ENCODE measurements at places on chromosomes 11 and 22. TPM values are rescaled to one million over a fixed set of nuclear protein-coding genes. Genes with fewer than 3 reads are reported as not detected.

FOLR2 gene
- polyA plus RNA-seq: not detected

CRYAB gene
- polyA plus RNA-seq: not detected

BCR gene
- polyA plus RNA-seq: 6.1 TPM

CNGA4 gene
- polyA plus RNA-seq: not detected

- H3K4me1 ChIP-seq: no peaks in the 10 kb centered on the region
- no peak overlapping the region for H3K27ac ChIP-seq
- DNase-seq: no peak
- peaks cover 8% of the 10 kb centered on the region for H3K36me3 ChIP-seq
Measured at GRCh38 chr11:2675540-2675939, 24.3 kb downstream of the KCNQ1OT1 start.

- no peak overlapping the region for H3K27ac ChIP-seq
- H3K36me3 ChIP-seq: no peaks in the 10 kb centered on the region
- no peak overlapping the region for H3K4me3 ChIP-seq
- no peak for DNase-seq
Measured at GRCh38 chr22:25558341-25558740, 6.1 kb upstream of the GRK3 start.

DNA sequence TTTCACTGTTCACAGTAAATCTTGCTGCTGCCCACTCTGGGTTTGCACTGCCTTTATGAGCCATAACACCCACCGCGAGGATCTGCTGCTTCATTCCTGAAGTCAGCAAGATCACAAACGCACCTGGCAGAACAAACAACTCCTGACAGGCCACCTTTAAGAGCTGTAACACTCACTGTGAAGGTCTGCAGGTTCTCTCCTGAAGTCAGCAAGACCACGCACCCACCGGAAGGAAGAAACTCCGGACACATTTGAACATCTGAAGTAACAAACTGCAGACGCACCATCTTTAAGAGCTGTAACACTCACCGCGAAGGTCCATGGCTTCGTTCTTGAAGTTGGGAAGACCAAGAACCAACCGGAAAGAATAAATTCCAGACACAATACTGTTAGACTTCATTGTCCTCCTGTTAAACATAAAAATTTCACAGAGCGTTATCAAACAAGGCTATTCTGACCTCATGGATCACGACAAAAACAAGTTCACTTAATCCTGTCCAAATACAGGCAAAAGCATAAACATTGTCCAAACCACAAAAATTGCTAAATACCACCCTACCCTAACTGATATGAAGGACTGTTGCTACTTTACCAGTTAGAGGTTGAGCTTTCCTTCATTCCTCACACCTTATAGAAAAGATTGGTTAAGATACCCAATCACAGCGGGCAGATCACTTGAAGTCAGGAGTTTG, 3.0 kb upstream of the CCDC117 start:
- no peak overlapping the region for H3K27ac ChIP-seq
- H3K36me3 ChIP-seq: no peaks in the 10 kb centered on the region
- peaks cover 11% of the 10 kb centered on the region for H3K4me1 ChIP-seq
- H3K27me3 ChIP-seq: no peaks in the 10 kb centered on the region
- no peak for DNase-seq
- H3K4me3 ChIP-seq: no peak overlapping the region

GRCh38 chr22:43994416-43994815, 29.7 kb upstream of the PARVB start:
- H3K27me3 ChIP-seq: no peaks in the 10 kb centered on the region
- no peak overlapping the region for H3K27ac ChIP-seq
- H3K36me3 ChIP-seq: no peaks in the 10 kb centered on the region
- no peak overlapping the region for H3K4me3 ChIP-seq
- no peak for DNase-seq
- peaks cover 6% of the 10 kb centered on the region for H3K4me1 ChIP-seq

DNA sequence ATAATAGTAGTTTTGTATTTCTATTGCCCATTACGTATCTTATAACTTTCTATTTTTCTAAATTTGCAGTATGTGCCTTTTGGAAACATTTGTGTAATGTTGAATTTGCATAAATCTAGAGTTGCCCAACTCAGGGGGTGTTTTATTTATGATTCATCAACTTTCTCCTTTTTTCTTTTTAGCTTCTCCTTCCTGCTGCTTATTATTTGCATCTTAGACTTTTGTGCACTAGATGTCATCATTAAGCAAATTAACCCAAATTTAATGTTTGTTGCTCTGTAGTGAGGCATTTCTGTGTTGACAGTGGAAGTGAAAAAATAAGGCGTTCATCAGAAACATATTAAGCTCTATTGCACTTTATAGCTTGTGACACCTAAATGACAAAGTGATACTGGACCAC, 56.2 kb upstream of the ZBED5 start:
- H3K27me3 ChIP-seq: no peaks in the 10 kb centered on the region
- H3K27ac ChIP-seq: no peak overlapping the region
- no peaks in the 10 kb centered on the region for H3K36me3 ChIP-seq
- H3K4me1 ChIP-seq: no peaks in the 10 kb centered on the region
- no peak overlapping the region for H3K4me3 ChIP-seq

GRCh38 chr11:16977994-16978315, 36.3 kb downstream of the PLEKHA7 start:
- H3K36me3 ChIP-seq: no peaks in the 10 kb centered on the region
- no peaks in the 10 kb centered on the region for H3K27me3 ChIP-seq
- no peak for DNase-seq
- H3K4me1 ChIP-seq: no peaks in the 10 kb centered on the region
- H3K4me3 ChIP-seq: no peak overlapping the region

GRCh38 chr11:66687831-66688281, 10.2 kb upstream of the RBM4B start:
- H3K27me3 ChIP-seq: no peaks in the 10 kb centered on the region
- H3K27ac ChIP-seq: no peak overlapping the region
- no peak for DNase-seq
- H3K4me1 ChIP-seq: no peaks in the 10 kb centered on the region

DNA sequence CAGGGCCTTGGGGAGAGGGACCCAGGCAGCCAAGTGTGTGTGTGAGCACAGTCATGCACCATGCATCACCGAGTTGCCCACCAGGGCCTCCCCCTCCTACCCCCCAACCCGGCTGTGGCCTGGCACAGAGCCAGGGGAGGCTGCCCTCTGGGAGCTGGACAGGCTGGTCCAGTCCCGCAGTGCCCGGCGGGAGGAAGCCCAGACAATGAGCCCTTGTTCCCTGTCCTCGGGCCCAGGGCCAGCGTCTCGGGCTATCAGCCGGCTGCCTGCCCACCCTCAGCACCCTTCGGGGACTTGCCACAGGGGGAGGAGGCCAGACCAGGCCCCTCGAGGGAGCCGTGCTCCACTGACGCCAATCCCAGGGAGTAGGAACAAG, 4.5 kb downstream of the LRRC75B start:
- no peaks in the 10 kb centered on the region for H3K4me1 ChIP-seq
- no peak overlapping the region for H3K4me3 ChIP-seq
- no peak overlapping the region for H3K27ac ChIP-seq
- no peak for DNase-seq
- H3K36me3 ChIP-seq: no peaks in the 10 kb centered on the region

DNA sequence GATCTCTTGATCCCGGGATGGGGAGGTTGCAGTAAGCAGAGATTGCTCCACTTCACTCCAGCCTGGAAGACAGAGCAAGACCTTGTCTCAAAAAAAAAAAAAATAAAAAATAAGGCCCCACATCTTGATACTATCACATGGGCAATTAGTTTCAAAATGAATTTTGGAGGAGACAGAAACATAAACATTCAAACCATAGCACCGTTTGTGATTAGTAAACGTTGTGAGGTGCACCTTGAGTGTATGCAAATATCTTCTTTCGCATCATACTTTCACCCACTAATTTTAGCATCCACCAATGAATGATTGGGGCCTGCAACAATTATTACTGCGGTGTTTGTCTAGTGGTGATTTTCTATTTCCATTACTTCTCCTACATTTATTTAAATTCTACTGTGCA, 11.0 kb upstream of the SPDYC start:
- H3K27me3 ChIP-seq: no peaks in the 10 kb centered on the region
- no peak for DNase-seq
- H3K4me3 ChIP-seq: no peak overlapping the region
- H3K4me1 ChIP-seq: no peaks in the 10 kb centered on the region
- H3K27ac ChIP-seq: no peak overlapping the region
- H3K36me3 ChIP-seq: no peaks in the 10 kb centered on the region
